ENCODE measurements at places on chromosomes 1 and 21.

GRCh38 chr1:37424523-37424922 is 49.9 kb upstream of the ZC3H12A start:
- no peak for DNase-seq

GRCh38 chr1:11960715-11961114 is 19.5 kb upstream of the MFN2 start:
- no peak for DNase-seq

DNA sequence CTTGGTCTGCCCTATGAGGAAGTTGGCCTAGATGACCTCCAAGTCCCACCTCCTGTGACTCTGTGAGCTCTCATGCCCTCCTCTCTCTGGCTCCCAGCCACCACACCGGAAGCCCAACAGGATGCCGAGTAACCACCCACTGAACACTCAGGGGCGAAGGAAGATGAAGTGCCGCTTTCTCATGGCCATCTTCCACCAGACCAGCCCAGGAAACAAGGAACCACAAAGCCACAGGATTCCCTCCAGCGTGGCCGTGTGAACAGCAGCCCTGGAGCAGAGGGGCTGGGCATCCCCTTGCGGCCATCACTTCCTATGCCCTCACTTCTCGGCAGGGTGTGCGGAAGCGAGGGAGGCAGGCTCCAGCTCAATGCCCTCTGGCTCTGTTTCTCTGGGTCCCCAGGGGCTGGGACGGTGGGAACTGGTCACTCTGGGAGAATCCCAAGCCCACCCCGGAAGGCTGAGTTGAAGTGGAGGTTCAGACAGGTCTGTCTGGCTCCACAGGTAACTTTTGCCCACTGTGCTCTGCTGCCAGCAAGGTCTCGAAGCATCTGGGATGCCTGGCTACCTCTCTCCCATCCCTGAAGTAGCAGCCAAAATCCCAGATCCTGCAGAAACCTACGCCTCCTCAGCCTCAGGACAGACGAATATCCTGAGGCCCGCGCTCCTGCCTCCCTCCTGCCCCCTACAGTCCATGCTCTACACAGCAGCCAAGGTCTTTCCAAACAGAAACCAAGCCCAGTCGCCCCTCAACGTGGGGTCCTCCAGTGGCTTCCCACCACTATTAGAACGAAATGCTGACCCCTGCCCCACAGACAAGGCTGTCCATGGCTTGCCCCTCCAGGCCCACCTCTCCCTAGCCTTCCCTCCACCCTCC is 44.2 kb upstream of the ECE1 start:
- peak; percentile 61 for DNase-seq

DNA sequence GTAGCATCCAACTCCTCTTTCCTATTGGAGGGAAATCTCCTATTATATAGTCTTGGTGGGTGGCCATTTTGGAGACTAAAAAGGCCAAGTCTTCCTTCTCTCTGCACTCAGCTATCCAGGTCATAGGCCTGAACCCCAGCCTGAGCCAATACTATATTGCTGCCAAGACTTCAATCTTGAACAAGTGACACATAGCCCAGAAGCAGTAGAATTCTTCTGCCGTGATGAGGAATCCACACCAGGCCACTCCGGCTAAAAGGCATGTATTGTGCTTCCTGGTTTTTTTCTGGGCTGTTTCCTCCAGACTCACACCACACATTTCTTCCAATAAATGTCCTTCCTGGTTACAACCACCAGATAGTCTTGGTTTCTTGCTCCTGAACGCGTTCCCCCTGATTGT is 43.0 kb downstream of the ATF3 start:
- DNase-seq = no peak

- DNase-seq = no peak
Measured at GRCh38 chr1:184890539-184890973, 83.8 kb downstream of the NIBAN1 start.

GRCh38 chr1:204074274-204075138 is 1.6 kb downstream of the SOX13 start:
- no peak for DNase-seq

DNA sequence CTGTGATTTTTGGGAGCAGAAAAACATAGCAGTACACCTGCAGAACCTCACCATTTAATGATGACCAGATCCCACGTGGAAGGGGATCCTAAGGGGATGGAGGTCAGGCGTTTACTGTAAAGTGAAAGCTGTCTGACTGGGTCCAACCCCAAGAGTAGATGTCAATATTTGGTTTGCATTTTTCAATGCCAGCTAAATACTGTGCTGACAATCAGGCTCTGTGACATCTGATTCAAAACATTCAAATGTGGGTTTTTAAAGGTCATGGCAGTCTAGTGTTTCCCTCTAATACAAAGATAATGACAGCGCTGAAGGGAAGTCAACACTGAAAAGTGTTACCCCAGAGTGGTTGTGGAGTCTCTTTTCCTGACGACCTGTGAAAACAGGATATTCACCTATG is 68.1 kb downstream of the SPAG17 start:
- DNase-seq = no peak

DNA sequence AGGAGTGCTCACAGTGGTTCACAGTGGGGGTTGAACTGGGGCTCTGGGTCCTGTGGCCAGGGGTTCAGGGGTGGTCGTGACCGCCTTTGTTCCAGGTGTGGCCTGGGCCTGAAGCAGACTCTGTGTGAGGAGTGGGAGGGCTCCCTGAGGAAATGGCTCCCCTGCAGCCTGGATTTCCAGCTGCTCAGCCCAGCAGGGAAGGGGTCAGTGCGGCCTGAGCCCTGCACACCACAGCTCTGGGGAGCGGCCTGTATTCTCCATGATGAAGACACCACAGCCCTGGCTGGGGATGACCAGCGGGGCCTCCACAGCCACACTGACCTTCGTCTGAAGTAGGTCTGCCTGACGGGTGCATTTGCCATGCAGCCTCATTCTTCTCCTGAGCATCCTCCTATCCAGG is 16.7 kb downstream of the PYCR2 start:
- DNase-seq = no peak

DNA sequence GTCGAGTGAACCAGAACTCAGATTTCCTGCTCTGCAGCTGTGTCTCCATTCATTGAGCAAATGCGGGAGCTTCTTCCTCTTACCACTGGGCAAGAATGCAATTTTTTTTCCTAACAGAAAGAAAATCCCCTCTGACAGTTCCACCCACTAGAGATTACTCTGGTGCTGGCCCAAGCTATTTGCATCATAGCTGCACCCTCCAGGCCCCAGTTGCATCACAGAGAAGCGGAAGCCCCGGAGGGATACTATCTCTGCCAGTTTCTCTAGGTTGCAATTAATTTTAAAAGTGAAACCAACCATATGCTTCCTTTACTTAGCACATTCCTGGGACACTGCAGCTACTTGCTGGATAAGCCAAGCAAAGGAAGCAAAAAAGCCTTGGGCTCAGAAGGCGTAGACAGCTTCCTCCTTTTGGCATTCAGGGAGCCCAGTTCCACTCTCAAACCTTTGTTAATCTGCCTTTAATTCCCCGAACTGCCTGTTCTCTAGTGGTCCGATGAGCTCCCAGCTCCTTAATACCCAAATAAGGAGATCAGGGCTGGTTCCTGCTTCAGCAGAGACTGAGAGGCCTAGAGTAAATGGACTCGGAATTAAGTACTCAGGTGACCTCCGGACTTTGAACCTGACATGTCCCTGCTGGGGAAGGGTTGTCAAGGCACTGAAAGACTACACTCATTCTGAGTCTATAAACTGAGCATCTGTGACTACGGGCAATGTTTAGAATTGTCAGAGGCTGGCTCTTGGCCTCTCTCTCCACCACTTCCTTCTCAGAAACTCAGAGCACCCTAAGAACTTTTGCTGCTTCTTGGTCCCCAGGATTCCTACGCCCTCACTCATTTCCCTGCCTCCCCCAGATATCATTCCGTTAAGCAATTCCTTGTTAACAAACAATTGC is 72.5 kb upstream of the TNFSF18 start:
- peak; percentile 59 for DNase-seq

- DNase-seq = no peak
Measured at GRCh38 chr21:43591571-43591970, 67.7 kb downstream of the HSF2BP start.

- no peak for DNase-seq
Measured at GRCh38 chr1:28123461-28123961, 35.1 kb upstream of the EYA3 start.
